Left ventricle myocardium inferior (tissue), 1 donor: ENCODE measurements at places on chromosomes 2 and 18. TPM values are rescaled to one million over a fixed set of nuclear protein-coding genes. Genes with fewer than 3 reads are reported as not detected.

- H3K27ac ChIP-seq = peak overlapping the region; percentile 92
- peak overlapping the region; percentile 98 for H3K4me3 ChIP-seq
- H3K4me1 ChIP-seq = peaks cover 45% of the 10 kb centered on the region
- peaks cover 4% of the 10 kb centered on the region for H3K36me3 ChIP-seq
- peak; percentile 22 for DNase-seq
Measured at GRCh38 chr2:27408601-27409320, 630 bp downstream of the PPM1G start.

GRCh38 chr2:63866009-63866709 lies 24.5 kb downstream of the UGP2 start:
- no peak for DNase-seq
- peaks cover 75% of the 10 kb centered on the region for H3K4me1 ChIP-seq
- H3K27me3 ChIP-seq = no peaks in the 10 kb centered on the region
- no peak overlapping the region for H3K4me3 ChIP-seq
- H3K36me3 ChIP-seq = peaks cover 43% of the 10 kb centered on the region

DNA sequence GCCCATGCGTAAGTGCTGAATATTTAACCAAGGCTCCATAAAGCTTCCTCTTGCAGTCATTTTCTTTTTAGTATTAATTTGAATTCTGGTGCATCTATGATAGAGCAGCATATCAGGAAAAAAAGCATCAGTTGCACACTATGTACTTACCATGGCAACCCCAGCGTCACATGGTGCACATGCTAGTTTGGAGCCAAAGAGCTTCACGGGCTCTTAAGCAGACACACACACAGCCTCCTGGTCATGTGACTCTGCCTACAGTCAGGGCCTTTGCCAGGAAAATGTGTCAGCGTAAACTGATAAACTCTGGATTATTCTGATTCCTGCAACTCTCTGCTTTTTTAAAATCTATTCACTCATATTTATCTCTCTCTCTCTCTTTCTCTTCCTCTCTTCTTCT lies 30.2 kb downstream of the NYAP2 start:
- no peak for DNase-seq
- H3K27me3 ChIP-seq = no peaks in the 10 kb centered on the region
- H3K27ac ChIP-seq = no peak overlapping the region

- no peak overlapping the region for H3K4me3 ChIP-seq
- no peak for DNase-seq
- no peak overlapping the region for H3K27ac ChIP-seq
- peaks cover 4% of the 10 kb centered on the region for H3K27me3 ChIP-seq
- no peaks in the 10 kb centered on the region for H3K4me1 ChIP-seq
Measured at GRCh38 chr18:11425211-11425610, 184.2 kb upstream of the SLC35G4 start.

Gene RFX8
- total RNA-seq = not detected

Gene TDRD15
- total RNA-seq = not detected

Gene TUBA4B
- total RNA-seq = not detected

Gene SLC23A3
- 0.58 TPM for total RNA-seq

Gene SAG
- total RNA-seq = not detected

Gene CHRND
- not detected for total RNA-seq
